ENCODE measurements at places on chromosomes 1 and 21.

- DNase-seq, result no peak
These were observed 61.6 kb downstream of the LRRN2 start for GRCh38 chr1:204623894-204624361.

GRCh38 chr21:37232274-37233018 lies 34.7 kb downstream of the VPS26C start:
- no peak for DNase-seq

DNA sequence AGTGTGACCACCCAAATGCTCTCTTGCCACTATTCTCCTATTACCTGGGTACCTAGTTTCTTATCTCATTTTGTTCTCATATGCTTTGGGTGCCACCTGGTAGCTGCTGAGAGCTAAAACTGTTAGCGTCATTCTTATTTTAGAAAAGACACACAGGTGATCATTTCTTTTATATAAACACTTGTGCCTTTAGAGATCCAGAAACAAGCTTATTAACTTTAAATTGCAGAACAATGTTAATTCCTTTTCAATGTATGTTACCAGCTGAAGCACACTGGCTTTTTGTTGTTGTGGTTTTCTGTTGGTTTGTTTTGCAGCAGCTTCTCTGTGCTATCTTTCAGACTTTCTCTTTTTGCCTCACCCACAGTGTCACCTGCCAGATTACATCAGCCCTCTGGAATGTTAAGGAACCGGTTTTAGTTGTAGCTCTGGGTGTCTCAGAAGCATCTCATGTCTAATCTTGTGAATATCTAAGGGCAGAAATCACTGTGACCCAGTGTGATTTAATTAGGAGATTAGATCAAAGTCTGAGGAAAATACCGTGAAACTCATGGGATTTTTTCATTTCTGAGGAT lies 43.4 kb upstream of the SLC19A2 start:
- DNase-seq, result no peak

DNA sequence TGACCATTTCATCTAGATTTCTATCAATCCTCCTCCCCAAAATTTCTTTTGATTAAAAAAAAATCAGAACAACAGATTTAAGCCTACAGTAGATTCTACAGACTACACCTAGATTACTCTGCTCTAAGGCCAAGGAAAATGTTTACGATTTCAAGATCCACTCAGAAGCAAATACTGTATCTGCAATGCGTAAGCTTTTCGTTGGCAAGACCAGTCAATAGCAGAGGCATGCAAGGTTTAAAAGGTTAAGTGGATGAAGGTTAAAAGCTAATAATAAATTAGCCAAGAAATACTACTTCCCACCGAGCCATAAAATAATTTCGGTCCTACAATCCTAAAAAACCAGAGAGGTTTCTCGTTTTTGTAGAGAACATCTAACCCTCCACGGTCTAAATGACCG lies 1.3 kb downstream of the CLSTN1 start:
- DNase-seq, result no peak

- DNase-seq, result no peak
These were observed 209.4 kb upstream of the SNX7 start for GRCh38 chr1:98452162-98452561.

DNA sequence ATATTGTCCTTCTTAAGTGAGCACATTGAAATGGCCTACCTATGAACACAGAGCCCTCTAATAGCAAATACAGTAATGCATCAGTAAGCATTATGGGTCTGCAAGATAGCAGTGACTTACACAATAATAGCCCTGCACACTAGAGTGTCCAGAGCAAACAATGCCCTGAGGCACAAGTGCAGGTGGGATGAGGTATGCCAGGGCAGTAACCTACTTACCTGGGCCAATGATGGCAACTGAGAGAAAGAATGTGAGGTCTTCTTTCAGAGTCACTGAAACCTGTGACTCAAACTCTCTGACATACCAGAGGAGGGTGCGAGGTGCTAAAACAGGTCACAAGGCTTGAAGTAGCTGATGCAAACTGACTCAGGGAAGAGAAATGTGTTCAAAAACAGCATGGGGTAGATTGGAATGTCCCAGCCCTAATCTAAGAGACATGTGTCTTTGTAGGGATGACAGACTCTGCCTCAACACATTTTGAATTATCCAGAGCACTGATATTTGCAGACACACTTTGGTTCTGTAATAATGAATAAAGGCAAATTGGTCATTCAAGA lies 168.5 kb upstream of the RUNX1 start:
- DNase-seq, result no peak

Data from midbrain (tissue), 1 donor.